CD4-positive, alpha-beta T cell treated with Interleukin-12 subunit alpha and Interleukin-12 subunit beta, for 1 hour (primary cell): ENCODE measurements at places on chromosomes 1 and 21.
A peak's percentile ranks its signal among the peaks of the same experiment; 100 is the strongest.

DNA sequence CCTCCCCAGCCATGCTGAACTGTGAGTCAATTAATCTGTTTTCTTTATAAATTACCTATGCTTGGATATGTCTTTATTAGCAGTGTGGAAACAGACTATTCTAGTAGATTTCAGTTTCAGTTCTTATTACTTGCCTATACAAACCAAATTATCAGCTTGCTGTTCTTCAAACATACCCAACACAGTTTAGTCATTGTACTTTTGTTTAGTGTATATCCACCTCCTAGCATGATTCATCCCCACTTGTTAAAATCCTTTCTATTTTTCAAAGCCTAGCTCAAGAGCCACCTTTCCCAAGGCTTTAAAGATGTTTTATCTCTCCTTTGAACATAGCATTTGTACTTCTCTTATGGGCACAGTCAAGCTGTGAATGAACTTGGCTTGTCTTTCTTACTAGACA is 195.6 kb upstream of the ZRANB2 start:
- no peak for DNase-seq

- DNase-seq: peak; percentile 13
These were observed 4.8 kb downstream of the TCHH start for GRCh38 chr1:152110365-152110859.

DNA sequence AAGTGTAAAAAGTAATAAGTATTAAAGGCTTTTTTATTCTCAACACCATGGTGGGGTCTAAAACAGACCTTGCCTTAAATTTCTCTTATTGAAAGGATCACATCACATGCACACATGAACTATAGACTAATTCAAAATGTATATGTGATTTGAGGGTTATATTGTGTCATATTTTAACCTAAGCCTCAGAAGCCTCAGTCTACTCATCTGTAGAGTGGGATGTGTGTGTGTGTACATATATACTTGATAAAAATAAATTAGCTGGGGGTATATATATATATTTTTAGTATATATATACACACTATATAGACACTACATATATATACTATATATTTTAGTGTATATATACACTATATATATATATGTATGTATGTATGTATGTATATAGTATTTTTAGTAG is 58.8 kb downstream of the KCTD3 start:
- DNase-seq: no peak

- peak; percentile 67 for DNase-seq
These were observed 3.9 kb upstream of the CD58 start for GRCh38 chr1:116574581-116575291.

DNA sequence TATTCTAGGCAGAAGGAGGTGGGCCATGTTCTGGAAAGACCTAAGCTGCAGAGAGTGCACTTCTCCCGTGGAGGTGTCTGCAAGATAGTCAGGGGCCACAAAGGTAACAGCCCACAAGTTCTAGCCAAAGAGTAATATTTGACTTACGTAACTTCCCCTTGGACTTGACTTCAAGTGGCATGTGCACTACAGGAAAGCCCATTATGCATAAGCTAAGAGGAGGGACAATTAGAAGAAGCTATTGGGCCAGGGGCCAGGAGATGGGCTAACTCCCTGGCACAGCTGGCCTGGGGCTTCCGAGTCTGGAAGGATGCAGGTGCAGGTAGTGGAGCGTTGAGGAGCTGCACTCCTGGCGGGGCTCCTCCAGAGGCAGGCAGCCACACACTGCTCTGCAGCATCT is 58.3 kb downstream of the ERG start:
- DNase-seq: no peak

DNA sequence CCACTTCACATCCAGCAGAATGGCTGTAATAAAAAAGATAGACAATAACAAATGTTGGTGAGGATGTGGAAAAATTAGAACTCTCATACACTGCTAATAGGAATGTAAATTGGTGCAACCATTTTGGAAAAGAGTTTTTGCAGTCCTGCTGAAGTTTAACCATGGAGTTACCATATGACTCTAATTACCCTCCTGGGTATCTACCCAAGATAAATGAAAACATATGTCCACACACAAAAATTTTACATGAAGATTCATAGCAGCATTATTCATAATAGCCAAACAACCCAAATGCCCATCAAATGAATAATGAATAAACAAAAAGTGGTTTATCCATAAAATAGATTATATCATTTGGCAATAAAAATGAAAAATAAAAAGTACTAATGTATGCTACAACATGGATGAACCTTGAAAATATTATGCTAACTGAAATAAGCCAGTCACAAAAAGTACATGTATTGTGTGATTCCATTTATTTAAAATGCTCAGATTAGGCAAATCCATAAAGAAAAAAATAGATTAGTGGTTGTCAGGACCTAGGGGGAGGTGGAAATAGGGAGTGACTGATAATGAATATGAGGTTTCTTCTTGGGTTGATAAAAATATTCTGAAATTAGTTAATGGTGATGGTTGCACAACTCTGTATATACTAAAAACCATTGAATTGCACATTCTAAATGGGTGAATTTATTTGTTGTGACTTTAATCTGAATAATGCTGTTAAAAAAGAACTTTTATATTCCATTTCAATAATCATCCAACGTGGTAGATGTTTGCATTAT is 26.4 kb downstream of the C4BPA start:
- DNase-seq: no peak

DNA sequence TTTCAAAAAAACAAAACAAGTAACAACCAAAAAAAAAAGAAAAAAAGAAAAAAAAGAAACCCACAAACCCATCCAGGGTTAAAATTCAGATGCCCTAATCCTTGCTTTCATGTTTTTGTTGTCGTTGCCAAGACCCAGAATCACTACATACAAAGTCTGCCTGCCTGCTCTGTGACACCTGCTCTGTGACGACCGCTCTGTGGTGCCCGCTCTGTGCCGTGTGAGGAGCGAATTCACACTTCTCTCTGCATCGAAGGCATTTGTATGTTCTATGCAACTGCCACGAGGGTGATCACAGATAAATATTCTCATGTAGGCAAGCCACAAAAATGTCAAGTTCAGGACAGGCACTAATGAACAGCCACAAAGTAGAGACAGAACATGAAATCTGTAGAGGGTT is 178.6 kb downstream of the SLC45A1 start:
- DNase-seq: peak; percentile 51

DNA sequence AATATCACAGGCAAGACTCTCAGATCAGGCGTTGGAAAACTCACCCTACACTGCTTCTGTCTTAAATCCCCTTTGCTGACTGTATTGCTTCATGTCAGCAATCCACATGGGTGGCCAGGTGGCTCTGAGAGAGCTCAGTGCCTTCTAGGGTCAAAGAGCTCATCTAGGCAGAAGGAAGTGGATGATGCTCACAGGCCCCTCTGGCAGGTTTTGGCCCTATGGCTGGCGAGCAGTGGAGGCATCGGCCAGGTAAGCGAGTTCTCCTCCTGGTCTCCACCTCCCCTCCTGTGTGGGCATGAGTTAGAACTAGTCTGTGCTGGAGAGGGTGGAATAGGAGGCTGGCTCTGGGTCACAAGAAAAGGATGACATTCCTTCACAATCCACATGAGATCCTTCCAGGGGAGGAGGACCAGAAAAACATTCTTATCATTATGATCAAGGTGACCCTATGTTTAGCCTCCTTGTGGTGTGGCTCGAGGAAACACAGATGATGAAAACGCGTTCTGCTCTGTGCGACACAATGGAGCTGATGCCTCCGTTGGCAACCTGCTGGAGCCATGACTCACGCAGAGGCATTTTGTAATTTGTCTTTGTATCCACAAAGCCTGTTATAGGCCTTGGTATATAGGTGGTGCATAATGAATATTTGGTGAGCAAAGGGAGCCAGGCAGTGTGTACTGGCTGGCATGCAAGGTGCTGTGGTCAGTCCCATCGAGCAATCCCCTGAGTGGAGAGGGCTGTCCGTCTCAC is 264.6 kb upstream of the RAB4A start:
- DNase-seq: no peak

DNA sequence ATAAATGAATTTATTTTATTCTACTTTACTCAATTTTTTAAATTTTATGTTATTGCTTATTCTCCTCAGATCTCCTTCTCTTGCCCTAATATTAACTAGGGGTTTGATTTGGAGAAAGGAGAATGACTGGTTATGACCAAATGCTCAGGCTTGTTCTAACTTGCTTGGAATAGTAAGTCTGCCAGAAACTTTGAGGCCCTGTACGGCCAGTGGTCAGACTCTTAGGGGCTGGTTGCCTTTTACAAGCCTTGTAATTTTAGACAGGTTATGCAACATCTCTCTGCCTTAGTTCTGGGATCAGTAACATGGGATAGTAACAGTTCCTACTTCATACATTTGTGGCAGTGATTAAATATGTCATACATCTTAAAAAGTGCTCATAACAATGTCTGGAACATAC is 279.5 kb downstream of the DUSP10 start:
- DNase-seq: no peak

GRCh38 chr1:148263906-148264255 is 111.8 kb upstream of the NBPF11 start:
- DNase-seq: no peak
